ENCODE measurements at places on chromosomes 11 and 22.

DNA sequence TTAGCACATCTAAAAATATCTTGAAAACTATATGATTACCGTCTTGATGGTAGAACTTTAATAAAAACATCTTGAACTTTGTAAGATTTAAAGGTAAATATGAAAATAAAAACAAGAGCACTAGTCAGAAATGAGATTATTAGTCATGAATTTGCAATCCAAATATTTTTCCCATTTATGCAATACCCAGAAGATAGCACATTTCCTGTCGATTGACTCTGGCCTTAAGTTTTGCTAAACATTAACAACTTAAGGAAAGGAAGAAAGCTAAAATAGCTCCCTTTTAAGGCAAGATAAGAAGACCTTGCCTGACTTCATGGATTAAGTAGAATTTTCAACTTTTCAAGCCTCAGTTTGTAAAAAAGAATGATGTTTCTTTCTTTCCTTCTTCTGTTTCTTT, 1374.7 kb upstream of the RAG2 start:
- no peak for DNase-seq

GRCh38 chr11:31000381-31000780, 369.2 kb downstream of the DCDC1 start:
- no peak for DNase-seq

GRCh38 chr11:3738241-3738640, 59.1 kb downstream of the NUP98 start:
- DNase-seq = no peak

DNA sequence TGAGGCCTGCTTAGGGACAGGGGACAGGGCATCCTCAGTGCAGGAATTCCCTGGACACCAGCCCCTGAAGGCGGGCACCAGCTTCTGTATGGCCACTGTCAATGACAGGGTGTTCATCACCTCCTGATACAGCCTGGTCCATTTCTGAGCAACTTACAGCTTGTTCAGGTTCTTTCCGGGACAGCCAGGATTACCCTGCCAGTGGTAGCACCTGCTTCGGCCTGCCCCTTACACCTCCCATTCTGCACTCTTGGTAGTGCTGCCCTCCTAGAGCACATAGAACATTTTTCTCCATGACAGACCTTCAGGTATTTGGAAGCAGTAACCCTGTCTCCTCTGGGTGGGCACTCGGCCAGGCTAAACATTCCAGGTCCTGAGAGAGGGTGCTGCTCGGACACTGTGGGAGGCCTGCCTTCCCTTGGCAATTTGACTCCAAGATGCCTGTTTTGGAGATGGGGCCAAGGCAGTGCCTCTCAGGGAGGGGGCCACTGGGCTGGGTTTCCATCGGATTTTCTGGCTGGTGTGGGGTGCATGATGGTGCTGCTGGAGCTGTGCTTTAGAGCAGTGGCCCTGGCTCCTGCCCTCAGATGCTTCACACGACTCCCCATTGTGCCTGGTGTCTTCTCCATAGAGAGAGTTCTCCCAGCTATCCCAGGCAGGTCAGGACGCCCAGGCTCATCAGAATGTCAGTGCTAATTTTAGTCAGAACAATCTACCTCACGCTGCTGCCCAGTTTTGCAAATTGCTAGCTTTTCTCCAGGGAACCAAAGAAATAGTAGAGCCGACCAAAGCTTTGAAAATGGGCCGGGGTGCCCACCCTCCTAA, 1.2 kb downstream of the GAL3ST3 start:
- no peak for DNase-seq

DNA sequence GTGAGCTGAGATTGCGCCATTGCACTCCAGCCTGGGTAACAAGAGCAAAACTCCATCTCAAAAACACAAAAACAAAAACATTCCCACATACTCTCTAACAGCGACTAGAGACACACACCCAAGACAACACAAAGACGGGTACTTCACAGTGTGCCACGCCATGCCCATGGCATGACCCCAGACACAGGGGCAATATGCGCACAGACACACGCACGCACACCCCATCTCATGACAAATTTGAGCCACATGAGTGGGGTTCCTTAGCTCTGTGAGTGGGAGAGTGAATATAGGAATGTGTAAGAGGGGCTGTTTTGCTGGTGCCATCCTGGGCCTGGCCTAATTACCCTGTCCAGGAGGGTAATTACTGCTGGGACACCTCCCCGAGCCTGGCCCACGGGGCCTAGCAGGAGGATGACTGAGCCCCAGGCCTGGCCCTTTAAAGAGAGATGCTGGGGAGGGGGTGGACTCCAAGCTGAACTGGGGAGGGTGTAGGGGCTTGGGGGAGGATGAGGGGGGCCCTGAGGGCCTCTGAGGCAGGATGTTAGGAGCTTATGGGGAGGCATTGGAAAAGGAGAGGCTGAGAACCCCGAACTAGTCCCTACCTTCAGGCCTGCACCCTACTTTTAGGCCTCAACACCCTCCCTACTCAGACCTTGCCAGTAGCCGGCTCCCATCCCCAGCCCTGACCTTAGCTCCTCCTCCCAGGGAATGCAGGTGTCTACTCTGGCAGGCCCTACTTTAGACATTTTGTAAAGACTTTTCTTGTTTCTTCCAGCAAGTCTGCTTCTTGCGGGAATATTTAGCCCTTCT, 1.5 kb downstream of the LTBP3 start:
- no peak for DNase-seq

- DNase-seq = no peak
Observed at GRCh38 chr11:60128376-60128775, 39.9 kb downstream of the MS4A2 start.

DNA sequence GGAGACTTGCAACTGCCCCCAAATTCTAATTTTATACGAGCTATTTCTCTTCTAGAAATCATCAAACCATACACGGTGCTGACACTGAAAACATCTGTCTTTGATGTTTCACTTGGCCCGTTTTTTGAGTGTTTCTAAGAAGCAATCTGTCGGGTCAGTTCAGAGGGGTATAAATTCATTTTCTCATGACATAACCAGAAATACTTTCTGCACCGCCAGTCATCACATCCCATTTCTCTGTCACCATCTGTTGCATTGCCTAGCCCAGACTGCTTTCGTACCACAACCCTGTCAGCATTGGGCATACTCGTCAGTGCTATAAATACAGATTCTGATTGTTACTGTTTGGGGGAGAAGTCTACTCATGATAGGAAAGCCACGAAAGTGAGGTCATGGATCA, 63.1 kb upstream of the CCDC90B start:
- no peak for DNase-seq

- no peak for DNase-seq
Observed at GRCh38 chr11:20631519-20632168, 32.2 kb downstream of the SLC6A5 start.

DNA sequence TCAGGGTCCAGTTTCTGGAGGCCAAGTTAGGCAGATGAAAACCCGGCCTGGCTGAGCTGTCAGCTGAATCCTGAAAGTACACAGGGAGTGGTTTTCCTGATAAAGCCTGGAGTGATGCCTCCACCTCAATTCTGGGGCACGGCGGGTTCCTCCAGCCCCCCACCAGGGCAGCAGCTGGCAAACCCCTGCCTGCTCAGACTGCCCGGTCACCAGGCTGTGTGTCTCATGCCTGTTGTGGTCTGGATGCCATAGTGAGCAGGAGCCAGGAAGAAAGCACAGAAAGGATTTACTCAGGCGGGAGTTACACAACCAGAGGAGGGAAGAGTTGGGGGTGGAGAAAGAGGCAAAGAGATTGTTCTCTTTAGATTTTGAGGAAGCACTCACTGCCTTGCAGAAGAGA, 119.9 kb upstream of the RASSF10 start:
- no peak for DNase-seq

DNA sequence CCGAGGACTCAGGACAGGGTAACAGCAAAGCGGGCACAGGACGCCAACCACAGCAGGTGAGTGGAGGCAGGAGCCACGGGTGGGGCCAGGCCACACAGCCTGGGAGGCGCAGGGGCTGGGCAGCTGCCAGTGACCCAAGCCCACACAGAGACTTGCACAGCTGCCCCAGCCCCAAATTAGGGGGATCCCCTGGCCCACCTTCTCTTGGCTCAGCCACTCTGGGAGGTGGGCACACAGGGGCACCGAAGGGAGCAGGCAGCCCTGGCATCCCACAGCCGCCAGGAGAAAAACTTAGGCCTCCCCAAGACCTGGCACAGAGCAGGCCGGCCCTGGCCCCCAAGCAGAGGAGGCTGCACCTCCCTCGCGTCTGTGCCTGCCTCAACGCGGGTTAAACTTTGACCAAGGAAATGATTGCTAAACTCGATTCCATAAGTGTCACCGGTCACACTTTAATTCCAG, at the start of gene SLC22A12:
Gene SLC22A12, plus strand, starts transcription at position 458 of the 459 bp plus-strand sequence. CDS start 337 bp downstream, outside the sequence.
- DNase-seq = no peak

GRCh38 chr11:2289859-2290258, 11.9 kb downstream of the C11orf21 start:
- DNase-seq = no peak

GRCh38 chr11:72528121-72528520, 93.8 kb upstream of the CLPB start:
- no peak for DNase-seq

DNA sequence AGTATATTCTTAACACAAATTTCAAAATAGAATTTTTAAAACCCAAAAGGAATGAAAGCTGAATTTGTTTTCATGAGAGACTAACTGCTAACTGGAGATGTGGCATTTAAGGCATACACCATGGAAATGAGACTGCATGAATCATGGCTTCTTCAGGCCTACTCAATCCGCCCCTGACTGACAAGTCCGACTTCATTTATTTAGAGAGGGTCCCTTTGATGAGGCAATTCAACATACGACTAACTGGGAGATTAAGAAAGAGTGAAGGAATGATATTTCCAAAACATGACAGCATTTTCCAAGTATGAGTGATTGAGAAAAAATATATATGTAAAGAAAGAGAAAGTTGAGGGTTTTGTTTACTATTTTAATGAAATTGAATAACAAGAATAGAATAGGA, 720.1 kb downstream of the DLG2 start:
- no peak for DNase-seq

DNA sequence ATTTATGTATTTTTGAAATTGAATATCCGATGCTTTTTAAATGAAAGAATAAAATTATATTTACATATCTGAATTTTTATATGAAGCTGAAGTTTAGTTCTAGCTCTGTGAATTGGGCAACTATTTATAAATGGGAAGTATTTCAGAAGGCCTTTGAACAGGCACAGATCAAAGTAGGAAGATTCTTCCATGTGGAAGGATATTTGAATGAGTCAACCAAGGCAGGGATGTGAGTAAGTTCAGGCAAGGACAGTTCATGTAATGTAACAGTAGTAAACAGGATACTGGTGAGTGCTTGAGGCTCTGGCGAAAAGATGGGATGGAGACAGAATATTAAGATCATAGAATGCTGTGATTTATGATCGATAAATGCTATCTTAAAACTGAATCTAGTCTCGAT, 417.8 kb upstream of the CCDC179 start:
- no peak for DNase-seq

DNA sequence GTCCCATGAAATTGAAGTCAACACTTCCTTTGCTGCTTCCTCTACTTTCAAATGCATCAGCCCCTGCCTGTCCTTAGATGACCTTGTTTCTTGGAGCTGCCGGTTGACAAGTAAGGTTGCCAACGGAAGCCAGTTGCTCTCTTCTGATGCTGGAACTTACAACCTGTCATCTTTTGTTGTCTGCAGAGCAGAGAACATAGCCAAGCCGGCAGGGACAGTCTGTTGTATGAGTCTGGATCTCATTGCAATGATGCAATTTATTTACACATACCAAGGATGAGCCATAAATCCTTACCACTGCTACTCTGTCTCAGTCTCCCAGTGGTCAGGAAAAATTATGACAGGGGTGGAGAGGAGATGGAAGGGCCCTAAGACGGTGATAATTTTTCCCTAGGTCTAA, 151.4 kb downstream of the BLID start:
- DNase-seq = no peak

DNA sequence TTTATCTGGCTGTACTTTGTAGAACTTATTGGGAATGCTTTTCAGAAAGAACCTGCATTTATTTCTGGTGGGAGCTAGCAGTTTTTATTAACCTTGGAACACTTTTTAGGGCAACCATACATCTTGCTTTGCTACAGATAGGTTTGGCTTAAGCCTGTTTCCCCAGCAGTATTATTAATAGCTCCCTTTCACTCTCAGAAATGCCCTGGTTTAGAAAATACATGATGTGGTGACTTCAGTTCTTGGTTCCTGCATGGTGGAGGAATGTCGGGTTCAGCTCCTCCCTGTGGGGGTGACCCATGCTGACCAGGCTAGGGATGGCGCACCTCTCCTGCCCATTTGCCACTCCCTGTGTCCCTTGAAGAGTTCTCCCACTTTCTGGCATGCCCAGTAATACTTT, 28.2 kb downstream of the ZBED4 start:
- DNase-seq = no peak

DNA sequence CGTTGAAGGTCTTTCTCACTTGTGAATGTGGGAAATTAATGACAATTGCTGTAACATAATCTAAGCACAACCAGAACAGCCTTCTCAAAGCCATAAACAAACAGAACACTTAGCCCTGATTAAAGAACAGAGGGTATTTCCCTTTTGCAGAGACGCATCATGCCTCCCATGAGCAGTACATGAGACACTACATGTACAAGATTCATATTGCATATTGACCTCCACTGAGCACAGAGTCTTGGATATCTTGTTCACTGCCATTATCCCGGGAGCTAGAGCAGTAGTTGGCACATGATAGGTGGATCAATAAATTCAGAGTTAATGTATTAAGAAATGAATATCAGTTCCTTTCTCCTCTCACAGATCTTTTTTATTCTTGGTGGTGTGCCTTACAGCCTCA, 1194.3 kb upstream of the TENM4 start:
- no peak for DNase-seq

DNA sequence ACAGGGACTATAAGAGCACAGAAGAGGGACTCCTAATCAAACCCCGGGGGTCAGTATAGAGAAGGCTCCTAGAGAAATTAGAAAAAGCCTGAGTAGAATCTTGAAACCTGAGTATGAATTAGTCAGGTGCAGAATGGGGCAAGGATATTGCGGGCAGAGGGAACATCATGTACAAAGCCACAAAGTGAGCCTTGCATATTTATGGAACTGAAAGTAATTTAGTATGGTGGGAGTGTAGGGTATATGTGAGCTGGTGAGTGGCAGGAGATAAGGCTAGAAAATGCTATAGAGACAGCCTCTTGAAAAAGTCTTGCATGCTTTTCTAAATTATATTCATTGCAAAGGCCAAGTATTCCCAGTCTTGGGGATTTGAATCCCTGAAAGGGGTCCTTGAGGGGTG, 93.7 kb downstream of the STIM1 start:
- DNase-seq = no peak

GRCh38 chr11:125287491-125288210, 123.1 kb downstream of the PKNOX2 start:
- DNase-seq = no peak

DNA sequence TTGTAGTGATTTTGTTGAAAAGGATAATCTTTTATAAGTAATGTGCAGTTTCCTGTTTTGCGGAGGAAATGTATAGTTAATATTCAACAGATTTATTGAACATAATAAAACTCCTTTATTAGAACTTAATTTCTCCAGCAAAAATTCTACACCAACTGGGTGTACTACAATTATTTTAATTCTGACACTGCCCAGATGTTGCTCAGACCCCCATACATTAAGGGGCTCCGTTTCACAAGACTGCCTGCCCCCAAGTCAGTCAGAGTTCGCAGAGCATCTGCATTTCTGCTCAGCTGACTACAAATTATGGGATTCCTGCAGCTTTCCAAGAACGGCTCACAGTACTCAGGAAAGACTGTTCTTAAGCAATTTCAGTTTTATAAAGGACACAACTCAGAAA, 6.2 kb downstream of the CEP57 start:
- no peak for DNase-seq

- peak; percentile 81 for DNase-seq
Observed at GRCh38 chr11:32176223-32176934, 85.5 kb downstream of the RCN1 start.

- DNase-seq = no peak
Observed at GRCh38 chr22:50420015-50420414, 54.8 kb downstream of the SBF1 start.

Measured in PC-9 (cell line).